K562 (cell line): ENCODE measurements at places on chromosomes 6 and 20.
A peak's percentile ranks its signal among the peaks of the same experiment; 100 is the strongest.

DNA sequence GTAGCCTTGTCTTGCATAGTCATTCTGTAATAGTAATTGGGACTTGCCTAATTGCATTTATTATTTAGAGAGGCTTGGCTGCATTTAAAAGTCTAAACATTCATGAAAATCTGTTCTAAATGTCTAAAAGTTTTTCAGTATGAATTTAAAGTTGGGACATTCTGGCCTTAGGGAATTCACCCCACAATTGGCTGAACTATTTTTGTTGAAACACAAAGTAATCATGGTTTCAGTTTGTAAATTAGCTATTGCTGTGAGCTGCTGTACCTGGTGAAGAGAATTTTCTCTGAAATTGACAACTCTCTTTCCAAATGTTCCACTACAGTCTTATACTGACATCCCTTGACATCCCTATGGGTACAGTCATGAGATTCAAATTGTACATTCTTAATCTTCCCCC is 253.0 kb downstream of the FARS2 start:
- no peak for DNase-seq

GRCh38 chr20:11972478-11972877 is 54.8 kb downstream of the BTBD3 start:
- DNase-seq, result no peak

DNA sequence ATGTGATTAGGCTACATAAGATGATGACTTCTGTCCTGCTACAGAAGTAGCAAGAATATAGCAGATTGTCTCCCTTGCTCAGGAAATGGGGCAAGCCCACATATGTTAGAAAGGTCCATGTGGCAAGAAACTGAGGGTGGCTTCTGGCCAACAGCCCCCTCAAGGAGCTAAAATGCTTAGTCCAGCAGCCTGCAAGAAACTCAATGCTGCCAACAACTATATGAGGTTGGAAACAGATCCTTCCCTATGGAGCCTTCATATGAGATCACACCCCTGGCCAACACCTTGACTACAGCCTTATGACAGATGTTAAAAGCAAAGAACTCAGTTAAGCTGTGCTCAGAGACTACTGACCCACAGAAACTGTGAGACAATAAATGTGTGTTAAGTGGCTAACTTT is 22.1 kb downstream of the PTPRT start:
- DNase-seq, result no peak

DNA sequence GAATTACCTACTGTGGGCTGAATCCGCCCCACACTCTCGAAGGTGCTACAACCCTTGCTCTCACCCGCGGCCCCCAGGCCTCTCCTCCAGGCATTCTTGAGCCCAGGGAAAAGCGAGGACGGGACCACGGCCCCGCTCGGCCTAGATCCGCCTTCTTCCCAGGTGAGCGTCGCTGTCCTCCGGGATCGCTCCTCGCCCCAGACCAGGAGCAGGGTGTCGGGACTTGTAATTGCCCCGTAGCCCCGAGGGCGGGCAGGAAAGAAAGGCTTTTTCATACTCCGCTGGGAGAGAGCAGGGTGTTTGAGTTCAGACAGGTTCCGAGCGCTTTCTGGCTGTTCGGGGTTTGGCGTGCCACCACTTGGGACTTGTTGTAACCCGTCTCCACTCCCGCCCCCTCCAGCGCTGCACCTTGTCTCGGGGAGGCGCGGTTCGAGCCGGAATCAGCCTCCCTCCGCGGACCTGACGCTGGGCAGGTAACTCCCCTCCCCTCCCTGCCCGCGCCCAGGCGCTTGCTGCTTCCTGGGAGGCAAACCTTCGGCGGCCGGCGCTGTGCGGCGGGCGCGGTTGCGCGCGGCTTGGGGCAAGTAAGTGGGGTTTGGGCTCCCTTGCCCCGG is at the start of gene FAM83B:
TSS of gene FAM83B (plus strand) at position 529 of the 614 bp plus-strand sequence. CDS start 23,476 bp downstream, outside the sequence.
- no peak for DNase-seq

DNA sequence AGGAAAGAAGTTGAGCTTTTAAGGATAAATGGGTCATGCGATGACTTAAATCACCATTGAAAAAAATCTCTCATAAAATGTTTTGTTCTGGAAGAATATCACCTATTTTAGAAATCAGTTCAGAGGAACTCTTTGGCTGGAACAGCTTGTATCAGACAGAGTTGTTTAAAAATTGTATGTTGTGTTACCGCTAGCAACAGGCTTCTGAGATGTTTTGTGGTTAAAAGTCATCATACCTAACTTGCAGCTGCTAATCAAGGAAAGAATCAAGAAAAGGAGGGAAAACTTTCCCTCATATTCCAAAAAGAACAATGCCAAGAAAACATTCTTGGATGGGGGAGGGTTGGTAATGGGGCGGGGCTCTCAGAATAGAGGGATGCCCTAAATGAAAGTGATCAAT is 220.7 kb upstream of the CITED2 start:
- no peak for DNase-seq

- DNase-seq, result no peak
These were observed 42.5 kb downstream of the HMGCLL1 start for GRCh38 chr6:55536391-55536956.

DNA sequence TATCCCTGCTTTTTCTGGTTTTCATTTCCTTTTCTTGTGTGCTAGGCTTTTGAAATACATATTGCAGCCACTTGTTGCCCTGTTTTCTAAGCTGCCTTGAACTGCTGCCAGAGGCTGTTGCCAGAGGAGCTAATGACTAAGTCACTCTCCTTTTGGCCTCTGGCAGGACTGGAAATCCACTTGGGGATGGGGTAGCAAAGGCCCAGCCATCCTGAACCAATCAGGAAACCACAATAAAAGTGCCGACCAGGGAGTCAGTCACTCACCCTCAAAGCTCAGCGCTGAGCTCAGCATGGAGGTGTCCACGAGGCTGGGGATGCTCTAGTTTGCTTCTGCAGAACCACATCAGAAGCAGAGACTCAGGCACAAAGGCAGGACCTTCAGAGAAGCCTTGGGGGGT is 813.0 kb downstream of the DHX35 start:
- DNase-seq, result no peak

DNA sequence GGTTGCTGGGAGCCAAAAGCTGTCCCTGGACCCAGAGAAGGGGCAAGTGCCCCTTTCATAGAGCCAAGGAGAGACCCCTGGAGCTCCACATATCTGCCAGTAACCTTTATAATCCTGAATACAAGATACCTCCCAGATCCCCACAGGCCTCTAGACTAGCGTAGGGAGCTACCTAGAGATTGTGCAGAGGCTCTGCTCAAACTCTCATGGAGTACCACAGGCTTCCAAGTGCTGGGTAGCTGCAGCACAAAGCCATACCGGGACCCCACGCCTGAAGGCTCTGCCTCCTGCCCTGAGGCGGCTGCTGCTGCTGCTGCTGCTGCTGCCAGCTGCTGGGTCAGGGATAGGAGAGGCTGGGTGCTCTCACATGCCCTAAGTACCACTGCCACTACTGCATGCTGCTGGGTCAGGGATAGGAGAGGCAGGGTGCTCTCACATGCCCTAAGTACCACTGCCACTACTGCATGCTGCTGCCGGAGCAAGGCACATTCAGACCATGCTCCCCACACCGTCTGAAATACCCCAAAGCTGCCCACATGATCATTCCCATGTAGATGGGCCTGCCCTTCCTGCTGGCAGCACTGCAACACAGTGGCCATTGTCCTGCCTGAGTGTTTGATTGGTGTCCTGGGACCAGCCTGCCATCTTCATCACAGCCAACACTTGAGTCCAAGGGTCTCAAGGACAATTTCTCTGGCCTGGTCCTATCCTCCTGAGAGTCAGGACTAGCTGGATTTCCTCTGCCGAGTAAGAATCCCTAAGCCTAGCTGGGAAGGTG is 1434.3 kb upstream of the ADGRB3 start:
- DNase-seq, result no peak

- DNase-seq, result peak; percentile 31
These were observed 28.2 kb downstream of the CGA start for GRCh38 chr6:87066449-87067333.

GRCh38 chr6:38514399-38514798 is 125.3 kb downstream of the BTBD9 start:
- DNase-seq, result no peak

DNA sequence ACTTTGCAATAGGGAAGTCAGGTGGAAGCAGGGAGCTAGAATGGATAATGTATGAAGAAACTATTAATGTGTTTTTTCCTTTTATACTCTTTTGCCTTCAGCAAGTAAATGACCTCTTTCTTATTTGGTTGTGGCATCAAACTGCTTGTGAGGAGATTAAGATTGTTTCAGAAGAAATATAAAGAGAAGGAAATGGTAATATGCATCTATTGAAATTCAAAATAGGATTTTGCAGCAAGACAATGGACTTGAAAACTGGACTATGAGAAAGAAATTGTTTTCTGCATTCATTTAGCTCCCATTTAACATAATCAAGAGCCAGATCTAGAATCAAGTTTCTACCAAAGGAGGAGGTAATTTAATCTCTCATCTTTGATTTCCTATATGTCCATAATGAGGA is 32.3 kb upstream of the KIFC1 start:
- DNase-seq, result no peak

DNA sequence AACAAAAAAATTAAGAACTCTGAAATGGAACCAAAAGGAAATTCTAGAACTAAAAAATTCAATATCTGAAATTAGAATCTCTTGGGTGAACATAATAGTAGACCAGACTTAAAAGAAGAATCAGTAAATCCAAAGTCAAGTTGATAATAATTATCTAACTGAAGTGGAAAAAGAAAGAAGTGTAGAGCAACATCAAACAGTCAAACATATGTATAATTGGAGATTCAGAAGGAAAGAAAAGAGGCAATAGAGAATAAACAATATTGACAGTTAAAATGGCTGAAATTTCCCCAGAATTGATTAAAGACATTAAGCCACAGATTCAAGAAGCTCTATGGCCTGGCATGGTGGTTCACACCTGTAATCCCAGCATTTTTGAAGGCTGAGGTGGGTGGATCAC is 383.6 kb downstream of the PREX1 start:
- DNase-seq, result no peak

- DNase-seq, result no peak
These were observed 54.4 kb downstream of the GOPC start for GRCh38 chr6:117547688-117548621.

- peak; percentile 58 for DNase-seq
These were observed 47.8 kb downstream of the GMPR start for GRCh38 chr6:16286151-16286522.

DNA sequence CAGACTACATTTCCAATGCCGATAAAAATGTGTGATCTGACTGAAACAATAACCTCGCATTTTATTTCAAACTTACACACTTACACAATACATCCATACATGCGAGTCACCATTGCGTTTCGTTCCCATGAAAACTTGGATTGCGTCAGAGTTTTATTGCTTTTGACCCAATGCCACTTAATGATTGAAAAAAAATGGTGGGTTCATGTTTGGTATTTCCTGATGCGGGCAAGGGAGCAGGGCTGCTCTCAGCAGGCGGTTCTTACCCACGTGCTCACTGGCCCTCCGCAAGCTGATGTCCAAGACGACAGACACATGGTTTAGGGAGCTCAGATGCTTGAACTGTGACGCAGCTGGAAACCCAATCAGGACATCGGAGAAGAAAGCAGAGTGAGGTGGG is 281.0 kb upstream of the SULF2 start:
- DNase-seq, result no peak

DNA sequence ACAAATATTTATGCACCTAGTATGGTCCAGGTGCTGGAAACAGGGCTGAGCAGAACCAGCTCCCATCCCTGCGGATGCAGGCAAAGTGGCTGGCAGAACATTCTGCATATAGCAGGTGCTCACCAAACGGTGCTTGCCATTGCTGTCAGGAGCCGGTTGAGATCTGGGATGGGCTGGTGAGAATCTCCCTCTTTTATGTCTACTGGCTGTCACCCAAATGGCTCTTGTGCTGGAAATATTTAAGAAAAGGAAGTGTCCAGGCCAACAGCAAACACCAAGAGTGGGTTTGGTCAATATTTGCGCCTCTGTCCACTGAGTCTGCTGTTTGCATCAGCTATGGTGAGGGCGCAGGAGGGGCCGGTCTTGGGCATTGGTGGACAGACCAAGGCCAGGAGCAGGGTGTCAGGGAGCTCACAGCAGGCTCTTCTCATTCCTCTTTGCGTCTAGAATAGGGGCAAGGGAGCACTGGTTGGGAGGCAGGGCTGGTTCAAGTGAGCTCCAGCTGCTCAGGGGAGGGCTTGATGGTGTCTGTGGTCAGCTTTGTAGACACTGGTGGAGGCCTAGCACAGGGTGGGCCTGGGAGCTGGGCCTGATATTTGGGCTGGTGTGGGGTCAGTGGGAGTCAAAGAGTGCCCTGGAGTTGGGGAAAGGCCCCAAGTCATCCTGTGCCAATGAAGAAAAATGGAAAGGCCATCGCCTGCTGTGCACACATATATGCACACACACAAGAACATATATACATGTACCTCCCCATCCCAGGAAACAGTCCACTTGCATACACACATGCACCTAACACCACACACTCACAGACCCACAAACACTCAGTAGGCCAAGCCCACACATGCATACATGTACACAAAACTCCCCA is 1.4 kb upstream of the BPIFB2 start:
- no peak for DNase-seq

- DNase-seq, result no peak
These were observed 47.4 kb upstream of the RNGTT start for GRCh38 chr6:89010825-89011224.

DNA sequence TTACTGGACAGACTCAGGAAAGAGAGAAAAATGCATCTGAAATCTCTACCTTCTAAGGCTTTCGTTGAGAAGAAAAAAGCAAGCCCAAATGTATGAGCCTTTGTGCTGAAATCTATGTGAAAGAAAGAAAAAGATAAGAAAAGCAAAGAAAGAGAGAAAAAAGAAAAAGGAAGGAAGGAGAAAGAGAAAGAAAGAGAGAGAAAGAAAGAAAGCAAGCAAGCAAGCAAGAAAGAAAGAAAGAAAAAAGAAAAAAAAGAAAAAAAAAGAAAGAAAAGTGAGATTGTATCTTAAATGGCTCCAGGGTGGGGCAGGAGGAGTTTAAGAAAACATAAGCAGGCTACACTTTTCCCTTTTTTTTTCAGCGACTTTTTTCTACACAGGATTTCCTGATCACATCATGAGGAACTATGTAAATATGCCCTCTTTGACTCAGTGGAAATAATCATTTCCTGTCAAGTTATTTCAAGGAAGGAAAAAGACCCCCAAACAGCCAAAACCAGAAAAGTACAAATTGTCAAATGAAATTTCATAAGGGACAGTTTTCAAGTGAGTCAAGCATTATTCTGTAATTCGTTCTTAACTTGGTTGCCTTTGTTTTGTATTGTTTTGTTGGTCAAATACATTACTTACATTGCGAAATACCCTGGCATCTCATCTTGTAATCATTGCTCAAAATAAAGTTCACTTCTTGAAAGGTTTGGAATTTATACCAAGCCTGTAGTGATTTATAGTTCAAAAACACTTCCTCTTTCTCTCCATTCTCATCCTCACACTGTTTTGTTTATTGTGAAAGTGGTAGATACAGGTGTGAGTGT is 79.5 kb upstream of the RNF217 start:
- DNase-seq, result no peak

- DNase-seq, result no peak
These were observed 79.9 kb downstream of the BMP6 start for GRCh38 chr6:7805850-7806214.

GRCh38 chr6:18326001-18326400 is 61.1 kb upstream of the RNF144B start:
- no peak for DNase-seq
